ENCODE measurements at places on chromosomes 6 and 20.
A peak's percentile ranks its signal among the peaks of the same experiment; 100 is the strongest.

GRCh38 chr20:25309395-25310267 lies 61.7 kb downstream of the PYGB start:
- peak; percentile 50 for DNase-seq

- no peak for DNase-seq
Measured at GRCh38 chr20:37875460-37876175, 27.3 kb upstream of the VSTM2L start.

DNA sequence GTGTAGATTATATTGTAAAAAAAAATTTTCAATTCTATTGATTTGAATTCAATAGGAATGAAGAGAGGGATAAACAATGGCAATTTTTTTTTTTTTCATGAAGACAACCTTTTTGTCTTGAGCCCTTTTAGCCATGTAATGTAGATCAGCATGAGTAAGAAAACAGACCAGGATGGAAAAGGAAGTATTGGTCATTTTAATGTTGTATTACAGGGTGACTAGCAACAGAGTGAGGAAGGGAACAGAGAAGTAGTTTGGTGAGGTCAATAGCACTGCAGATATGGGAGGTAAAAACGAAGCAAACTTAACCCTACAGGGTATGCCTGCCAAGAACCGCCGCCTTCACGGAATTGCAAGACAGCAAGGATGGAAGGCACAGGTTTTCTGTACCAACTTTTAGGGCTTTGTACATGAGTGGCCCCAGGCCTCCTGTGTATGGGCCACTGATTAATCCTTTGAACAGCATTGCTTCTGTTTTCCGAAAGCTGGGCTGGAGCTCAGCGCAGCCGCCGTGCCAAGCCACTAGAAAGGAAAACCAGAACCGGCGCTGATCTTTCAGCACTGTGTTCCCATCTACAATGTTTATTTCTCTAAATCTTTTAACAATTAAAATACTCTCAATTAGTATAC lies 383.7 kb downstream of the CENPW start:
- no peak for DNase-seq

DNA sequence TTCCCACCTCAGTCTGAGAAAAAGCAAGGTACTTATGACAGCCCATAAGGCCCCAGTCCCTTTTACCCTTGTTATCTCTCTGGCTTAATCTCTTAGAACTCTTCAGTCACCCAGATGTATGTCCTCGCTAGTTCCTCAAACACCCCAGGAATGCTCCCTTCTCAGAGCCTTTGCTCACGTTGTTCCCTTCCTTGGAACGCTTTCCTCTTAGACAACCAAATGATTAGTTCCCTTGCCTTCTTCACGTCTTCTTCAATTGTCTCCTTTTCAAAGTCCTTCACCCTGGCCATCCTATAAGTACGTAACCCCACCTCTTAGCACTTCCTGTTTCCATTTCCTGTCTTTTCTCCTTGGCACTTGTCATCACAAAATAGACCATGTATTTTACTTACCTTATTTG lies 1.1 kb upstream of the APOBEC2 start:
- DNase-seq, result no peak

GRCh38 chr20:1637226-1637625 lies 17.4 kb upstream of the SIRPB1 start:
- no peak for DNase-seq

- DNase-seq, result no peak
Measured at GRCh38 chr6:4084444-4085331, 5.8 kb upstream of the FAM217A start.

DNA sequence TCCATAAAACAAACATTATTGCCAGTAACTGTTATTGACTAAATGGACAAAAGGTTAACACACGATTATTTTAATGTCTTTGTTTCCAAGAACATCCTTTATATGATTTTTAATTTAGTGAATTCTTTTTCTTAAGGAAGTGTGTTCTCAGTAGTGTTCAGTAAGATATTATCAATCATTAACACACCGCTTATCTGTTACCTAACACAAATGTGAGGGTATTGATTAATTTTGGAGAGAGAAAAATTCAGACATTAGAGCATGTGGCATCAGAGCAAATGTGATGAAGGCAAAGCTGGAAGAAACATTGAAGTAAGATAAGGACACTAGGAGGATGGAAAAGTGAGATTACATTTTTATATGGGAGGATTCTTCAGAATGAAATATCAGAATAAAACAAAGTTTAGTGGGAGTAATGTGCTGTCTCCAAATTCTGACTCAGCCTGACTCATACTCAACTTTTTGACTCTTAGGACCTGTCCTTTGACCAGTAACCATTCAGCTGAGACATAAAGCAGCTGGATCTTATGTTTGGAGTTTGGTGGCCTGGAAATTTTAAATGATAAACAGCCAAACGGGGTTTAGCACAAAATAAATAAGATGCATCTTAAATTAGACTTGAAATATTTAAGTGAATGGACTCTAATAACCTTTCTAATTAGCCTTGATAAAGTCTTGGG lies 348.6 kb downstream of the CD109 start:
- no peak for DNase-seq

DNA sequence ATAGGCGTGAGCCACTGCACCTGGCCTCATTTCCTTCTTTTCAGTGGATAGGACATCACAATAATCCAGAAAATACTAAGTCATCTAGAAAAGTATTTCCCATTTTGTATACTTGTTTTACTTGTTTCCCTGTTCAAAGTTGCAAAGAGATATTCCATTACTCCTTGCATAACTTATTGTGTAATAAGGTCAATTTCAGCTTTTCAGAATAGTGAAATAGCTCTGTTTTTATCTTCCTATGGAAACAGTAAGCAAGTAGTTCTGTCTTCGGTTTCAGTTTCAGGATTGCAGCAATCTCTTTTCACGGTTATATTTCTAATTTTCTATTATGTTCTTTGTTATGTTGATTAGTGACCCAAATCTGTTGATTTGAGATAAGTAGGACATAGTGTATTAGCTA lies 6.0 kb downstream of the STX11 start:
- peak; percentile 32 for DNase-seq

- no peak for DNase-seq
Measured at GRCh38 chr20:63235399-63235983, at the start of gene BIRC7. Gene BIRC7 (plus strand): TSS chr20:63235905. CDS start chr20:63236097, 192 bp downstream.

- DNase-seq, result peak; percentile 25
Measured at GRCh38 chr6:43383021-43383667, 13.7 kb upstream of the ZNF318 start.

DNA sequence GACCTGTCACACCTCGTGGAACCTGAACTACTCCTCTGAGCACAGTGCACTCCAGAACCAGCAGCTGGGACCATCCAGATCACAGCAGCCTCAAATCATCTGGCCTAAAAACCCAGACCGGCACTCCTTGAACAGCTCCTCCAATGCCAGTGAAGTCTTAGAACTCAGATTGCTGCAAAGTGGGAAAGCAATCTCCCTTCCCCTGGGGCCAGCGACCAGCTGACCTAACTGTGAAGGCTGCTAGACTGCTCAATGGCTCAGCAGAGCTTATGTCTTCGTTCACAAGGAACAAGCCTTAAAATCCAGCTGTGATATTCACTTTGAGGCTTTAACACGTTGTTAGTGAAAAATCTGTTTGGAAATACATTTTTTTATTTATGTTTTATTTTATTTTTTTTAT lies 243.2 kb downstream of the ANKRD60 start:
- DNase-seq, result no peak

DNA sequence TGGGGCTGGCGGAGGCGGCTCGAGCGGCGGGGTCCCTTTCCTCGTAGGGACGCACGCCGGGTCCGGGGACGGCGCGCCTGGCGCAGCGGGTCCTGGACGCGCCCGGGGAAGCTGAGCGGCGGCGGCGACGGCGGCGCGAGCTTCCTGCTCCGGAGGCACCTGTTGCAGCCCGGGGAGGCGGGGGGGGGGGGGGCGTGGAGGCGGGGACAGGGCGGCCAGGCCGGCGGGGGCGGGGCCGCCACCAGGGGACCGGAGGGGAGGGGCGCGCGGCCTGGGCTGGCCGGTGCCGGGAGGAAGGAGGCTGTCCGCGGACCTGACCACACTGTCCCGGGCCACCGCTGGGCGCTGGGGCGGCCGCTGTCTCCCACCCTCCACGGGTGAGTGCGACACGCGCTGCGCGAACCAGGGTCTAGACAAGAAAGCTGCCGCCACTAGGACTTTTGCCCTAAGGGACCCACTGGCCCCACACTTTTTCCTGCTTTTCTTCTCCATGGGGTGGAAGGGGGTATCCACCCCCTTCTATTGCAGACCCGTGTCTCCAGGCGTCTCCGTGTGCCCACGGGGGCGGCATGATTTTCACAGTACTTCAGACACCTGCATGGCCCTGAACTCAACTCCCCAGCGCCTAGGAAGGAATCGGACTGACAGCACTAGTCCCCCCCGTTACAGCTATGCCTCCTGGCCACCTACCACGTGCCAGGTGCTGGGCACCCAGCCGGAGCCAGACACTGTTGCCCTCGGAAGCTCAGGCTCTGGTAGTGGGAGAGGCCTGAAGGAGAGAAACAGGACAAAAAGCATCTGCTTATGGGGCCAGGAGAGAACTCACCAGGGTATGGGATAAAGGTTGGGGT lies at the start of gene NFATC2:
Gene NFATC2, minus strand, starts transcription at position 149 of the 851 bp plus-strand sequence. CDS start 220 bp downstream, outside the sequence.
- DNase-seq, result peak; percentile 65

- no peak for DNase-seq
Measured at GRCh38 chr20:768426-768978, at the start of gene SLC52A3. Gene SLC52A3 (minus strand): TSS chr20:768500. CDS start chr20:765774, 2,726 bp downstream.

DNA sequence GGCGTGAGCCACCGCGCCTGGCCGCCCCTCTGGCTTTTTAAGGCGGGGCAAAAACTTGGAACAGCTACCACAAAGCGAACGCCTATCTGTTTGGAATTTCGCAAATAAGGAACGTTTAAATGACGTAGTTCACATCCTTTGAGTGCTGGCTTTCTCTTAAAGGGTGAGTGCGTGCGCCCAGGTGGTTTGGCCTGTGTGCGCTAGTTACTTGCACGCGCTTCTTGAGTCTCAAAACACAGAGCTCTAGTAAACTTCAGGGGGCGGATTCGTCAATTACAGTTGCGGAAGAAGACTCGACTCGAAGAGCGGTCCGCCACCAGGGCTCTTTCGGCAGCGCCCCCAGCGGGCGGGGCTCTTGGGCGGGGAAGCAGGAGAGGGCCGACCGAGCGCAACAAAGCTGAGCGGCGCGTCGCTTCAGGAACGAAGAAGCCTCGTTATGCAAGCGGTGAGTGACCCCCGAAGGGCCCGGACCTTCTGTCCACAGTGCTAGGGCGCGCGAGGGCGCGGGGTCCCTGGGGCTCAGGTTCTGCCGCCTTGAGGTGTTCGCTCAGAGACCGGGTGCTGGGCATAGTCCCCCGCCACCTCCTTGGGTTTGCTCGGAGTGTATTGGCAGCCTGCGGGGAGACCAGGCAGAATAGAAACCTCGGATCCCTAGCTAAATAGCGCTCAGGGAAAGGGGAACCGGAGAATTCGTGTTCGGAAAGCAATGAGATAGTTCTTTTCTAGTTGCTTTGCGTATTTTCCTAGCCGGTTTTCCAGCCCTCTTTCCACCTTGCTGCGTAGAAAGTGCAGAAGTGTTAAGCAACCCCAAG lies at the start of gene SYCP2L:
Gene SYCP2L, plus strand, starts transcription at position 362 of the 812 bp plus-strand sequence. Its CDS starts 75 bp downstream, at position 437.
- DNase-seq, result peak; percentile 74

DNA sequence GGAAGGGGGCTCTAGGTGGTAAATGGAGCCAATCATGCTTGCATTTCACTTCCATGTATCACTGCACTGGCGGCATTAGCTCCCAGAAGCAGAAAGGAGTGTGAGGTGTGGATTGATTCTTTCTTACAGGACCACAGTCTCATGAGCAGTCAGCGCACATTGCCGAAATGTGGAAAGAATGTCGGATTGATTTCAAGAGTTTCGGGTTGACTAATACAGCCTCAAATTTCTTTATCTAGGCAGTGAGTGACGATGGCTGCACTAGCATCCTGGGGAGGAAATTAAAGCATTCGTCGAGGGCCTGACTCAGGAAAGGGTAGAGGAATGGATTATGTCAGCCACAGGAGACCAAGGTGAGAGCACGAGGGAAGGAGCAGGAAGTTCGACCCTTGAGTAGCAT lies 222.8 kb upstream of the CDYL start:
- DNase-seq, result peak; percentile 77

DNA sequence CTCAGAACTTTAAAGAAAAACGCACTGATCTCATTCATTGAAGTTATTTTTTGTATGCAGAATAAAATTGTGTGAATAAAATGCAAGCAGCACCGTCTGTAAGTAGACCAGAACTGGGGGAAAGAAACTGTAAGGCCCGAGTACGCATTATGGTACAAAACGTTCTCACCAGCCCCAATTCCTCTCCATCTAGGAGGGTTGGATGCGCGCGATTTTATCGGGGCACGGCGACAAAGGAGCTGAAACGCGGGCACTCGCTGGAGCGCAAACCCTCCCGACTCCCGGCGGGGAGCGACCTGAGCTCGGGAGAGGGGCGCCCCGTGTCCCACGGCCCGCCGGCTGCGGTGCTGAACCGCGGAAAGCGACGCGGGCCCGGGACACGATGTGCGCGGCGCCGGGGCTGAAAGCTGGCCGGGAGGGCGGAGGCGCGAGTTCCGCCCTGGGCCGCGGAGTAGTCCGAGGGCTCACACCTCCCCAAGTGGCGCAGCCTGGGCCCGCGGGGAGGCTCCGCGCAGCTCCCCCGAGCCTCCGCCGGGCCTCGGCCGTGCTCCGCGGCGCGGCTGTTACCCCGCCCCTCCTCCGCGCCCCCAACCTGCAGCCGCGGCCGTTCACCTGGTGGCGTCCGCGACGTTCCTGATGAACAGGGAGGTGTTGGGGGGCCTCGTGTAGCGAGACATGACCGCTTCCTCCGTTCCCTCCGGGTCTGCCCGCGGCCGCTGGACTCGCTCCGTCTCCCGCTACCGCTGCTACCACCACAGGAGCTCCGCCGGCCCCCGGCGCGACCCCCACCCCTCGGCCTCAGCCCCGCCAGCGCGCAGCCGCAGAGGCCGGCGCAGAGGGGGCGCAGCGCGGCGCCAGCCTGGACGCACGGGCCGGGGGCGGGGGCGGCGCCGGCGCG lies at the start of gene SRSF12:
Gene SRSF12, minus strand, starts transcription at position 861 of the 898 bp plus-strand sequence. Its CDS starts 184 bp downstream, at position 677.
- DNase-seq, result peak; percentile 42

GRCh38 chr6:47865206-47865605 lies 83.4 kb downstream of the OPN5 start:
- DNase-seq, result no peak

DNA sequence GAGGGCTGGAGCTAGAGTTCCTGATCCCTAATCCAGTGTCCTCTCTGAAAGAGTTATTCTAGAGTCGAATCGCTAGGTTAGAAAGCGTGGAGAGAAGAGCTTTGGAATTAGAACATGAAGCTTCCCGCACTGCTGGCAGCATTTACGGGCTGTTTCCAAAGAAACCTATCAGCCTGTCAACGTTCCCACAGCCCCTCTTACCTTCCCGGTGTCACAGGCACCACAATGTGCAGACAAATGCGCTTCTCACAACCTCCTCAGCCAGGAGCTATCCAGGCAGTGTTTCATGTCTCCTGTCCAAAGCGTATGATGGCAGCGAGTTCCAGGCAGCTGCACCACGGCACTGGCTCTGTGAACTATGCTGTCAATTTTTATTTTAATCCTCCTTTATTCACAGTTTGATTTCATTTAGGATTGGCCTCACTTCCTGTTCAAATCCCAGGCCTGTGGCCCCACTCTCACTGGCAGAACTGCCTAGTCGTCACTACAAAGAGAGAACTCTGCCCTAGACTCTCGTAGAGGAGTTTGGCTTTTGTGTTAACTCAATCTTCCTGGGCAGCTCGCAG lies 322.8 kb upstream of the SOX4 start:
- DNase-seq, result no peak
